Prostate gland (tissue), 2 donors: ENCODE measurements at places on chromosomes 5 and 9. TPM values are rescaled to one million over a fixed set of nuclear protein-coding genes. Genes with fewer than 3 reads are reported as not detected.

DNA sequence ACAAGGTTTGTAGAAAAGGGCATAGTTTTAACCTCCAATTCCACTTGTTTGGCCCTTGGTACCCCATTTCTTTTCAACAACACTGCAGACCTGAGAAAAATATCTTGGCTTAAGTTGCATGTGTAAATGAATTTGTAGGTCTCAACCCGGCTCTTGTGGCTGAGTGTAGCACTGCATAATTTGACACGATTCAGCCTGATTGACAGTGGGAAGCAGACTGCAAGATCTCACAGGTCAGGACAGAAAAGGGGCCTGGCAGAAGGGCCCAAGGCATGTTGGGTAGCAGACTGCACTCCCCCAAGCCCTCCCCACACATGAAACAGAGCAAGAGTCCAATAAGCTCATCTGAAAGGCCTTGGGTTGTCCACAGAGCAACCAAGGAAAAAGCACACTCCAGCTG, 169.7 kb upstream of the SMARCA2 start:
- no peak for DNase-seq

- DNase-seq: no peak
Observed at GRCh38 chr5:172875505-172876279, 41.6 kb downstream of the ERGIC1 start.

DNA sequence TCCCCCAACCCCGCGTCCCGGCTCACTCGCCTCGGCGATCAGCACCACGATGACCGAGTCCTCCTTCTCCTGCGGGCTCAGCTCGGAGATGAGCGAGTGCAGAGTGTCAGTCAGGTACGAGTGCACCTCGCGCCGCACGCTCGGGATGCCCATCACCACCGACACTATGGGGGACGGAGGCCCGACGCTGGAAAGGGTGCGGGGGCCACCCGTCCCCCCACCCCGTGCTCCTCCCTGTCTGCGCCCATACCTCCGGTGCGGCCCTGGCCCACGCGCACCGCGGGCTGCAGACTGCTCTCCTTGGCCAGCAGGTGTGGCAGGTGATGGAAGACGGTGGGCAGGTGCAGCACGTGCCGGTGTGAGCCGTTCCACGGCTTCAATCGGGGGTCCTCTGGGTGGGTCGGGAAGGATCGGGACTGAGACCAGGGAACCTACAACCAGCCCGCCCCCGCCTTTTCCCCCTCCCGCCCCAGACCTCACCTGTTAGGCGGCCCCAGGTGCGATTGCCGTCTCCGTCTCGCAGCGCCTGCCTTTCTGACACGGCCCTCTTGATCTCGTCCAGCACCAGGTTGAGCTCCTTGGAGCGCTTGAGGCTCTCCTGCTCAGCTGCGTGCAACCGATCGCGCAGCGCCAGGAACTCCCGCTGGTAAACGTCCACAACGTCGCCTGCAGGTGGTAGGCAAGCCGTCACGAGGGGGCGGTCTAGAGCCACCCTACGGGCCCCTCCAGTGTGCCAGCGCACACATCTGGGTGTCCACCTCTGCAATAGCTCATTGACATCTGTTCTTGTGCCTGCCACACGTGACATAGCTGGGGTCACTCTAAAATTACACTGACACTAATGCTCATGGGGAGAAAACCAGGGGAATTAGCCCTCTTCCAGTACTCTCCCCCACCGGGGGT, 5.1 kb downstream of the MGAT4B start:
- peak; percentile 60 for DNase-seq

DNA sequence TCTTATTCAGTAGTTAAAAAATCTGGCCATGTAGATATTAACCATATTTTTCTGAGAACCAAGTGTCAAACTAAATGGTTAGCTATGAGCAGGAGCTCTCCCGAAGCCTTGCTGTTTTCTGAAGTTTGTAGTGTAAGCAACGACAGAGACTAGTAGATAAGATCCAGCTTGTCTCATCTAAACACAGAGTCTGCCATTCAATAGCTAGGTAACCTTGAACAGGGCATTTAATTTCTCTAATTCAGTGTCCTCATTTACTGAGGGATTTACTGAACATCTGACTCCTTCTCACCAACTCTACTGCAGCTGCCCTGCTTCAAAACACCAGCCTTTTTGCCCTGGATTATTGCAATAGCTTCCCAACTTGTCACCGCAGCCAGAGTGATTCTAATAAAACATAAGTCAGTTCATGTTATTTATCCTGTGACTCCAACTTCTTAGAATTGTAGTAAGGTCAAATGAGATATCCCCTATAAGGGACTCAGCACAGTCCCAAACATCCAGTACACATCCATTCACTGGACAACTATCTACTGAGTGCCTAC, 337.0 kb downstream of the PLK2 start:
- no peak for DNase-seq

DNA sequence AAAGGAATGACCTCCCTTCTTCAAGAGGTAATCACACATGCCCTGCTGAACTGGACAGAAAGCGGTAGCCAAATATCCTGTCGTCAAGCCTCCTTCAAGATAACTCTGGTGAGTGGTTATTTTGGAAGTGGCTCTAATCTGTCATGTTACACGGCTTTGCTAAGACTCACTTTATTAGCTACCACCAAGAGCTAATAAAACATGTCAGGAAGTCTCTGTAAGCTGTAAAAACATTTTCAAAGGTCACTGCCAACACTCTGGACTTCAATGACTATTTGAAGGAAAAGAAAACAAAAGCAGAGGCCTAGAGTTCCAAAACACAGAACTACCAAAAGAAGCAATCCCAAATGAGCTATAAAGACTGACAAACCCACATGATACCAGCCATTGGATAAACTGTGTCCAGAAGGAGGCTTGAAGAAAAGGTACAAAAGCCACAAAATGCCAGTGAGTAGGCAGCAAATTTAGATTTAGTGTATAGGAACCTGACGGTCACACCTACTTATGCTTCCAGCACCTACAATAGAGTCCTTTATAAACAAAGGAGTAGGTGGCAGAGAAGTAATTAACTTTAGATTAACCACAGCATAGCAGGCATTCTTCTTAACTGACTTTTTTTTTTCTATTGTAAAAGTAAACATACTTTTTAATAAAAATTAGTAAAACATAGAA, 97.3 kb upstream of the EQTN start:
- DNase-seq: peak; percentile 24

GRCh38 chr5:65776441-65777141, 54.6 kb downstream of the NLN start:
- DNase-seq: no peak

- no peak for DNase-seq
Observed at GRCh38 chr5:62727861-62728260, 149.2 kb downstream of the LRRC70 start.

DNA sequence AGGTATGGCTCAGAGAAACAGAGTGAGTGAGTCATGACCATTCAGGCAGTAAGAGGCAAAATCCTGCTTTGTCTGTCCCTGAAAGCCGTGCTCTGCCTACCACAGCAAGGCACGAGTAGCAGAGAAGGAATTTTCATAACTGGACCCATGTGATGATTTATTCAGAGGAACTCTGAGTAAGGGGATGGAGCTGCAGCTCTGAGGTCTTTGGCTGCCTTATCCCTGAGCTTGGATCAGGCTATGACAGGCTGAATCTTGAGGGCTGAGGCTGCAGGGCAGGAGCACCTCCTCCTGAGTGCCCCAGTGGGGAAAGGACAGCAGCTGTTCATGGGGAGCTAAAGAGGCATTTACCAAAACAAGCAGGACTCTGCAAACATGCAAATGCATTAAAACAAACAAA, 183.4 kb downstream of the PAPPA start:
- no peak for DNase-seq

The FAM151B gene
- 3.3 TPM for total RNA-seq

DNA sequence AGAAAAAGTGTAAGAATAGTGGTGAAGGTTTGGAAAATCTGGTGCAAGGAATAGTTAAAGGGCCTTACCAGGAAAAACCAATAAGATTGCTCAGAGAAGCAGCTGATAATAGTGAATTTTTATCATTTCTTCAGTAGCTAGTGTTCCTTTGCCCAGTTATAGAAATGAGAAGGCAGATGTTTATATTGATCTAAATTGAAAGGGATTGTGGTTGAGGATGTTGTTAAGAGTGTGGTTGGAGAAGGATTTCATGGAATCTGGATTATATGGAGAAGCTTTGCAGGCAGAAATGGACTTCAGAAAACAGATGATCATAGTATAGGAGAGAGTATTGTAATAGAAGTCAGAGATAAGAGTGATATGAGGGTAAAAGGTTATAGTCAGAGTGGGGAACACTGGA, 102.6 kb downstream of the XRCC4 start:
- no peak for DNase-seq

- peak; percentile 12 for DNase-seq
Observed at GRCh38 chr5:119063579-119064379, 7.1 kb upstream of the DMXL1 start.

GRCh38 chr9:135891027-135891631, 16.2 kb downstream of the CAMSAP1 start:
- DNase-seq: no peak

DNA sequence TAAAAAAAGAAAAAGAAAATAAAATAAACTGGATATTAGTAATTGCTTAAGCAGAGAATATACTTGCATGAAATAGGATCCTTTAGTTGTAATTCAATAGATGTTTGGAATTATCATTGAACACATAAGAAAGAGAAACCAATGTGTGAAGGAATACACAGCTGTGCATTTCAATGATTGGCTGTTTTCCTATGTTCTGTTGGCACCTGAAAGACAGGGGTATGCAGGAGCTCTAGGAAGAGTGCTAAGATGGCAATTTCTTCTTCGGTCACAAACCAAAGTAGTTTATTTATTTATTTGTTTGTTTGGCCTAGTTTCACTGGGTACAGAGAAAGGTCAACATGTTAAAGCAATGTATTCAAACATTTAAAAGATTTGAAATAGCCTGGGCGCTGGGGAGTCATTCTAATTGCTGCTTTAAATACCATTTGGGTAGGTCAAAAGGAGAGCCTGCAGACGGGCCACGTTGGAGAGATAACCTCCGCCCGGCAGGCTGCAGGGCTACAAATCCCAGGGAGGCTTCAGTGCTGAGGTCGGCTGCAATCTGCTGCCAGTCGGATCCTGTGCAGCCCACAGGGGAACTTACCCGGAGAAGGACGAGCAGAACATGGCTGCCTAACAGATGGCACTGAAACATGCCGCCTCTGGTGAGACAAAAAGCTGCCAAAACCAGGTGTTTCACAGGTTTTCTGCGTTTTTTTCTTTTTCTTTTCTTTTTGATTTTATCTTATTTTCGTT, 154.2 kb upstream of the TYRP1 start:
- DNase-seq: no peak

DNA sequence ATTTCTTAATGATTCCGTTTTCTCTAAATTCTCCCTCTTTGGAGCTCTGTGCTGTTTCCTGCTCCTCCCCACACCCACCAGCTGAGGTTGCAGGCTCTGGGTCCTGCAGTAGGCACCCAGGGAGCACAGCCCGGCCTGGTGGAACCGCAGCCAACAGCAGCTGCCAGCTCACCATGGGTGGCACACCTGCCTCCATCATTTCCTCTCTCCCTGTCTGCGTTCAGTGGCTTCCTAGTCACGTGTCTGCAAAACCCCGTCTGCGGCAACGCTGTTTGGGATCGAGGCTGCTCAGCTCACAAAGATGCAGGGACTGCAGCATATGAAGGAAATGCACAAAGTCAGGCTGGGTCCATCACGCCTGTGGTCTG, 367.8 kb downstream of the IRX2 start:
- DNase-seq: no peak

The PTGS1 gene
- total RNA-seq: 6.2 TPM
